ENCODE measurements at places on chromosomes 11 and 22.
A peak's percentile ranks its signal among the peaks of the same experiment; 100 is the strongest.

GRCh38 chr11:70314730-70315129 is 44.2 kb downstream of the PPFIA1 start:
- DNase-seq: no peak

GRCh38 chr11:30049214-30049613 is 32.4 kb upstream of the KCNA4 start:
- DNase-seq: no peak

GRCh38 chr22:32574958-32575910 is 100.6 kb downstream of the FBXO7 start:
- no peak for DNase-seq

DNA sequence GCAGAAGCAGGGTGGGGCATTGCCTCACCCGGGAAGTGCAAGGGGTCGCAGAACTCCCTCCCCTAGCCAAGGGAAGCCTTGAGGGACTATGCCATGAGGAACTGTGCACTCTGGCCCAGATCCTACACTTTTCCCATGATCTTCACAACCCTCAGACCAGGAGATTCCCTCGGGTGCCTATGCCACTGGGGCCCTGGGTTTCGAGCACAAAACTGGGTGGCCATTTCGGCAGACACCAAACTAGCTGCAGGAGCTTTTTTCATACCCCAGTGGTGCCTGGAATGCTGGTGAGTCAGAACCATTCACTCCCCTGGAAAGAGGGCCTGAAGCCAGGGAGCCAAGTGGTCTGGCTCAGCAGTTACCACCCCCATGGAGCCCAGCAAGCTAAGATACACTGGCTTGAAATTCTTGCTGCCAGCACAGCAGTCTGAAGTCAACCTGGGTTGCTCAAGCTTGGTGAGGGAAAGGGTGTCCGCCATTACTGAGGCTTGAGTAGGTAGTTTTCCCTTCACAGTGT is 573.7 kb upstream of the ANO3 start:
- no peak for DNase-seq

DNA sequence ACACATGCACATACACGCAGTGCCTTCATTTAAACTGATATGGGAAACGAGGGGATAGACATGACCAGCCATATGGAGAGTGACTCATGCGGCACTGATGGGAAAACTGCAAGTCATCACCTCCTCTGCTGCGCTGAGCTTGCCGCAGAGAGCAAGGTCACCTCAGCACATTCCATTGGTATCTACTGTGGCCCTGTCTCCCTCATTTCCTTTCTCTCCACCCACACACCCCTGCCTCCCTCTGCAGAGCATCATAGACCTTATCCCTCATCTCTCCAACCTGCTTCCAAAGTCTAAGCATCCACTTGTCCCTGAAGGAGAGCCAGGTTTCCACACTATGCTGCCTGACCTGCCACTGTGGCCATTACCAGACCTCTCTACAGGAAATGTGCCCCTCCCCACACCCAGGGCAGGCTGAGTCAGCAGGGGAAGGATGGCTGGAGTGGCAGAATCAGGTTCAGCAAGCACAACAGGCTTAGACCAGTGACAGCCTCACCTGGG is 116.9 kb upstream of the SNX19 start:
- DNase-seq: no peak

- DNase-seq: peak; percentile 75
These were observed 12.1 kb upstream of the NFAM1 start for GRCh38 chr22:42444077-42444904.

DNA sequence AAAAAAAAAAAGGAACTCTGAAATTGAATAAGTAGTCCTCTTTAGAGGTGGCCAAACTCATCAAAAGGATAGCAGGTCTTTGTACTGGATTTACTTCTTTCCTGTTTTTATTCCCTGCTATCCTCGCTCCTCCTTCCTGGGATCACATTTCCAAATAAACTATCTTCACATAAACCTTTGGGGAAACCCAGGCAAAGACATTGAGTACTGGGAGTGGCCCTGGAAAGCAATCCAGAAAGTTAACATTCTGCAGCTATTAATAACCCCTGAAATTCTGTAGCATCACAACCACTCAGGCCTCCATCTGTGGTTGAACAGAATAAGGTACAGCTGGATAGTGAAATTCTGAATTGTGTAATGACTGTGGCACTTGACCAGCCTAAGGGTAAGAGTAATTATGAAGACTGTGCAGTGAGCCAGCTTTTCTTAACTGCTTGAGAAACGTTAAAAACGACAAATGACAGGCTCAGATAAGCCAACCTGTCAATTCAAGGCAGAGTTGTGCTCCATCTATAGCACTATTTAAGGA is 58.8 kb downstream of the ISX start:
- DNase-seq: no peak

Measured in activated CD4-positive, alpha-beta T cell treated with anti-CD3 and anti-CD28 coated beads, Interleukin-2, amount 50 U/mL, for 4 hours (primary cell).